ENCODE measurements at places on chromosomes 5 and 9.

DNA sequence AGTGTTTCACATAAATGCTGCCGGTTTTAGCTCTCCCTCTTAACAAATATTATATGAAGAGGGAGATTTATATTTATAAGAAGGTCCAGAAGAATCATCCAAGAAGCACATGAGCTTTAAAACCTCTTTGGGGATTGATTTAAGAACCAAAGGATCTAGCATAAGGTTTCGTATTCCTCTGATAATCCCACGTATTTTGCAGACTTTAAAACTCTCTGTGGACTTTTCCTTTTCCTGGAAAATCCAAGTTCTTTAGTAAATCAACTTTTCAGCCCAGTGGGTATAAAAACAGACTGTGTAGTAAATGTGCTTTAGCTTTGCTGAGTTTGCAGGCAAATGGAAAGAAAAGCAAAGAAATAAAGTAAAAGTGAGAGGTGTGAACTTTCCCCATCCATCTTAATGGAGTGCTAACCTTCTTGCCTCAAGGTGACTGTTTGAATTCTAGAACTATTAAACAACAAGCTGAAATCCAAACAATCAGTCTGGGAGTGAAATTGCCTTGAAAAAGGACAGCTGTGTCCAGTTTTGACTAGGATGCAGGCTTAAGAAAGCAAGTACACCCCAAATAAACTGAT, 363.4 kb upstream of the SLC24A2 start:
- DNase-seq: no peak

- peak; percentile 8 for DNase-seq
These were observed 16.0 kb downstream of the TMEM174 start for GRCh38 chr5:73188764-73189531.

DNA sequence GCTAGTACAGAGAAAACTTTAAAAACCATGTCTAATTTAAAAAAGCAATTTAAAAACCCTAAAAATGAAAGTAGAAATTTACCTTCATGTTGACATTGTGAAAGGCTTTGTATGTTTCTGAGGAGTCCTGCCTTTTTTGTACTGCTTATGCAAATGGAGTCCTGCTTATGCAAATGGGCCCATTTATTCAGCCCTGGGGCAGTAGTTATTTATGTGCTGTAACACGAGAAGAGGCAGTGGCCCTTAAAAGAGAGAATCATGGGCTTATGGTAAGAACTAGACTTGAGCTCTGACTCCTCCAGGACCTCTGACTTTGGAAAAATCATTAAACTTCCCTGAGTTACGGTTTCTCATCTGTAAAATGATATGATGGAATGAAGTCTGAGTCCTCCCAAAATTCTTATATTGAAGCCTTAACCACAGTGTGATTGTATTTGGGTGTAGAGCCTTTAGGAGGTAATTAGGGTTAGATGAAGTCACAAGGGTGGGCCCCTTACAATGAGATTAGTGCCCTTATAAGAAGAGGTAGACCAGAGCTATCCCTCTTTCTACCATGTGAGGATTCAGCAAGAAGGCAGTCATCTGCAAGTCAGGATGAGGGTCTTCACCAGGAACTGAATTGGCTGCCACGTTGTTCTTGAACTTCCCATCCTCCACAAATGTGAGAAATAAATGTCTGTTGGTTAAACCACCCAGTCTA, 447.8 kb upstream of the CD180 start:
- DNase-seq: no peak

- no peak for DNase-seq
These were observed 157.1 kb upstream of the CDH6 start for GRCh38 chr5:31036411-31036810.

GRCh38 chr9:77592476-77592875, 55.6 kb downstream of the GNA14 start:
- DNase-seq: no peak

- DNase-seq: no peak
These were observed 518.3 kb upstream of the ITGA1 start for GRCh38 chr5:52269401-52269800.

GRCh38 chr5:93163010-93163663, 417.9 kb downstream of the NR2F1-AS1 start:
- peak; percentile 91 for DNase-seq

DNA sequence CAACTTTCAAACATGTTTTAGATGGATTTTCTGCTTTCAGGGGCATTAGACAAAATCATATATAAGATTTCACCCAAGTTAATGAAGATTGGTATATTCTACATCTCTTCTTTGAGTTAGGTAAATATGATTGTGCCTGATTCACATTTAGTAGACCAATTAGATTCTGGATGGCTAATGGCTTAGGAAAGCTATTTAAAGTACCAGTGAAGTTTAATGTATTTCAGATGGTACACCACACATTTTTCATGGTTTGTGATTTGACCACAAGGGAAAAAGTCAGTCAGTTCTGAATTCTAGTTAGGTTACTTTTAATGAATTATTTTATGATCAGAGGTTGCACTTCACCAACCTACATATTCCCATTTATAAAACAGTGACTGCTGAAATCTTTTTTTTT, 409.7 kb downstream of the ADGRV1 start:
- no peak for DNase-seq

GRCh38 chr5:159220206-159220605, 10.9 kb upstream of the RNF145 start:
- DNase-seq: no peak

GRCh38 chr5:672329-673160, 20.6 kb downstream of the TPPP start:
- DNase-seq: no peak

DNA sequence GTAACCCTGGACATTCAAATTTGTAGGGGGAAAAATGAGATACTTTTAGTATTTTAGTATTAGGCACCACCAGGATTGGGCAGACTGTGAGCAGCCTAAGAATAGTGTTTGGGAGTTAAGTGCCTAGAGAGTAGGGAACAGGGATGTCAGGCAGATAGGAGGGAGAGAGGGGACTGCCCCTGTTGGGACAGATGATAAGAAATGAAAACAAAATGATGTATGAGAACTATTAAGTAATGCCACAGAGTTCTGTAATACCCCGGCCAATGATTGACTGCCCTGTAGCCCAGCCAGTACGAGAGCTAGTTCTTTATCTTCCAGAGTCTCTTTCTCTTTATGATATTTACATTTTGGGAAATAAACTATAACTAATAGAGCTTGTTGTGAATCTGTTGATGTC, 24.4 kb downstream of the ARHGAP26 start:
- DNase-seq: no peak

- DNase-seq: no peak
These were observed 24.6 kb downstream of the MED10 start for GRCh38 chr5:6353602-6354302.
